BE2C (cell line): ENCODE measurements at places on chromosomes 3 and 15.

- DNase-seq: no peak
These were observed 19.4 kb downstream of the GNB5 start for GRCh38 chr15:52171807-52172206.

DNA sequence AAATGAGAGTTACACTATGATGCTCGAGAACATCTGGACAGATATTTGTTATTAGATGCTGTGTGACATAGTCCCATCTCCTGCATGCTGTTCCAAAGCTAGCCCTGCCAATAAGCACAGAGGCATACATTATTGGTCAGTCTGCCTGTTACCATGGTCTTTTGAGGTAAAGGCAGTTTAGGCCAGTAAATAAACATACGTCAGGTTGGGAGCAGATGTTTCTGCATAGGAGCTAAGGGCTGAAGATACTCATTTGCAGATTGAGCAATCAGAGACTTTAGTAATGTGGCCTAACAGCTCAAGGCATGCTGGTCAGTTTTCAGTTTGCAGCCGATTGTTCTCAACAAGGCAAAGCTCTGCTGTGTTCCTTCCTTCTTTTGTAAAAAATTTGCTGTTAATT lies 192.9 kb downstream of the ADAMTSL3 start:
- no peak for DNase-seq

GRCh38 chr3:128434524-128434923 lies 32.2 kb downstream of the DNAJB8 start:
- DNase-seq: no peak

GRCh38 chr3:119434703-119435102 lies 28.7 kb downstream of the TMEM39A start:
- DNase-seq: no peak

DNA sequence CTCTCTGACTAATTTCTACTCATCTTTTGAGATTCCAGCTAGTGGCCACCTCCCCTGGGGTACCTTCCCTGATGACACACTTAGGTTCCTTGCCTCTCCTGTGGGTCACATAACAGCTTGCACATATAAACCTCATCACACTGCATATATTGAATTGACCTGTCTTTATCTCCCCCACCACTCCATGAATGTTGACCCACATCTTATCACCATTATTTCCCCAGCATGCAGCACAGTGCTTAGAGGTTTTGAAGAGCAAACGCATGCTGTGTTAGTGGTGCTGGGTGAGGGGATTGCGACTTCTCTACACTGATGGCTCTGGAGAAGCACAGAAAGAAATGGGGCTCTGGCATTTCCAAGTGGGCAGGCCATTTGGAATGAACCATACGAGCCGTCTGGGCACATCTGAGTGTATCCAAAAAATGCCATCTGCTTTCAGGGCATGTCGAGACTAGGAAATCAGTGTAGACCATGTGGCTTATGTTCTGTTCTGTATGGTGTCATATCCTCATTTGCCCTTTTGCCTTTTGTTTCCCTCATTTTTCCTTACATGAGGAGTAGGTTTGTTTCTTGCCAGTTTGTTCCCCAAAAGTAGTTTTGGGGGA lies 333.2 kb upstream of the TRIM42 start:
- no peak for DNase-seq

GRCh38 chr3:74591342-74591741 lies 23.1 kb downstream of the CNTN3 start:
- DNase-seq: no peak

GRCh38 chr3:192801985-192802384 lies 74.6 kb upstream of the FGF12 start:
- DNase-seq: no peak

GRCh38 chr15:75808563-75808962 lies 34.7 kb upstream of the UBE2Q2 start:
- DNase-seq: no peak

DNA sequence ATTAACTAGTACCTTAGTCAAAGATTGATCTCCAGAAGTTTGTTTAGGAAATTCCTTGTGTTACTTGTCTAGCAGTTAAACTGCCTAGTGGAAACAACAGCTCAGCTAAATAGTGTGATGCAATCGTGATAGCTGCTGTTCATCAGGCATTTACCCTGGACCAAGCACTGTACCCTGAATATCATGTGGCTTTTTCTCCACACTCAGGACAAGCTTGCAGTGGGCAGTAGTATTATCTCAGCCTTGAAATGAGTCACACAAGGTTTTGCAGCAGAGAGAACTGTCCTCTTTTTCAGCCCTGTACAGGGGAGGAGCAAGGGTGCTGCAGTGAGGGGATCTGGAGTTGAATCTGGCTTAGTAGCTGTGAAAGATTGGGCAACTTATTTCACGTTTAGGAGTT lies 208.4 kb downstream of the TP63 start:
- no peak for DNase-seq

GRCh38 chr15:45799508-45799907 lies 164.7 kb downstream of the SQOR start:
- DNase-seq: no peak

GRCh38 chr3:35744419-35744818 lies 105.1 kb downstream of the ARPP21 start:
- DNase-seq: no peak

DNA sequence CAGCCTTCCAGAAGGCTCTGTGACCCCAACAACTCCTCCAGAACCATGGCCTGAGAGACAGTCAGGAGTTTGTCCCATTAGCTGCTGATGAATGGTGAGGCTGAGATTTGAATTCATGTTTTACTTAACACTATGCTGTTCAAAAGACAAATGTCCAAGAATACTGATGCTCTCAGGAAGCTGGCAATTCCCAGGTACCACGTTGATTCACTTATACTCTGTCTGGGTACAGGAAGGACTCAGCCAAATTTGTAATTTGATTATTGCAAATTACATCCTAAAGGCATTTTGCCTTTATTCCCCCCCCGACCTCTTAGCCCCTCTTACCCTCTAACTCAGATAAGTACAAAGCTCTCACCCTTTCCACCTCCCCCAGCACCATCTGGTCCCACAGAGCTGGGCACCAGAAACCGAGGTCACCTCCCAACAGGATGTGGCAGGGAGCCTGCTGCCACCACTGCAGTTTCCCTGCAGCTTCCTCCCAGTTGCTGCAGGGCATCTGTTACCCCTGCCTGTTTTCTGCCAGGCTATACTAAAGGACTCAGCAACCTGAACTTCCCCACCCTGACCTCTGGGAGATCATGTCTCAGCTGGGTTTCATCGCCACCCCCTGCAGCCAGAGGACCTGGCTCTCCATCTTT lies 33.6 kb downstream of the EAF1 start:
- peak; percentile 73 for DNase-seq

- no peak for DNase-seq
These were observed 14.8 kb upstream of the BUB1B start for GRCh38 chr15:40146037-40146436.

GRCh38 chr15:63134245-63134985 lies 12.8 kb downstream of the LACTB start:
- no peak for DNase-seq

DNA sequence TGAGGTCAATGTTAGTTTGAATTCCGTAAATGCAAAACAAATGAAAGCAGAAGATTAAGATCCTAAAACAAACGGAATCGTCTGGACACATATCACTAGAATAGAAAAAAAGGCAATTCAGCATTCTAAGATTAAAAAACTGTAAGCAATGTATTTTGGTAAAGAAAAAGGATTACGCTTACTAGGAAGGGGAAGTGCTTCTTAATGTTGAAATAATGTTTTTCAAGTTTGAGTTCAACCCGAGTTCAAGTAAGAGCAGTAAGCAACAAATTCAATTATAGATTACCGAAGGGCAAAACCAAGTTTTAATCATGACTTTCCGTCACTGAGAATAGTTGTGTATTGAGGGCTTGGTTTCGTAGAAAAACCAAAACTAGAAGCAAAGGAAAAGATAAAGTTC lies 637 bp downstream of the CIP2A start:
- DNase-seq: no peak

DNA sequence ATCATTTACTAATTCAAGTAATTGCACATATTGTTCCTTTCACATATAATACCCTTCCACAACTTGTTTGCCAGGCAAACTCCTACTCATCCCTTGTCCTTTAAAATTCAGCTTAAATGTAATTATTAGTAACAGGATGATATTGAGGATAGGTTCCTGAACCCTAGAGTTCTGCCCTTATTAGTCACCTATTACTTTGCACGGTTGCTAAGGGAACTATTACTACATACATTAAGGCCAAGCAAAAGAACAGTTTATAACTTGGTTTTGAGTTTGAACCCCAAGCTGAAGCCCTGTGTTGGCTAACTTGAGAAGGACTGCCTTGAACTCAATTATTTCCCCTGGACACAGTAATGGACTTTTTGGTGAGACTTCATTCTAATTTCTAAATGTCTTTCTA lies 529.7 kb downstream of the IGSF11 start:
- no peak for DNase-seq

DNA sequence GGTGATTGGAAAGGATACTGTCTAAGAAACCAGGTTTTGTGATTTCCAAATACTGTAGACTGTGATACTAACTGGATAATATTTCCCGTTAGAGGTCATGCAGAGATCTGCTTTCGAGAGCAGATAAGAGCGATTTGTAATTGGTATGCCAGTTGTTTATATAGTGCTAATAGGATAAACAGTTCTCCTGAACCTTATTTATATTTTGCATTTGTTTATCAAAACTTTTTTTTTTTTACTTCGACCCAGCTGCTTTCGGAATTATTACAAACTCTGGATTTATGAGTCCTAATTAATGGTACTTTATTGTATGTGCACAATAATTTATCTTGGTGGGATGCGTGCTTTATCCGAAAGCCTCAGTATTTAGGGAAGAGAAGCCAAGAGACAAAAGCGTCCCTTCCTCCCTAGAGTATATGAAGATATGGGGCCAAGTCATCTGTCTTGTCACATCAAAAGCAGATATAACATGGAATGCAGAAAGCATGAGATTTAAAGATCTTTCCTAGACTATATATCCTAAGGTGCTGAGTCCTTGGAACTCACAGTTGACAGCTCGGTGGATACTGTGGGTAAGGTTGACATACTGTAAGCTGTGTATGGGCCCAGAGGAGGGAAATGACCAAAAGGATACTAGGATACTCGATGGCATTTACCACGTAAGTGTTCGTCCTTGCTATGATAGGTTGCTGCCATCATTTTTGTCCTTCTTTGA lies 62.2 kb downstream of the SMAD6 start:
- no peak for DNase-seq

DNA sequence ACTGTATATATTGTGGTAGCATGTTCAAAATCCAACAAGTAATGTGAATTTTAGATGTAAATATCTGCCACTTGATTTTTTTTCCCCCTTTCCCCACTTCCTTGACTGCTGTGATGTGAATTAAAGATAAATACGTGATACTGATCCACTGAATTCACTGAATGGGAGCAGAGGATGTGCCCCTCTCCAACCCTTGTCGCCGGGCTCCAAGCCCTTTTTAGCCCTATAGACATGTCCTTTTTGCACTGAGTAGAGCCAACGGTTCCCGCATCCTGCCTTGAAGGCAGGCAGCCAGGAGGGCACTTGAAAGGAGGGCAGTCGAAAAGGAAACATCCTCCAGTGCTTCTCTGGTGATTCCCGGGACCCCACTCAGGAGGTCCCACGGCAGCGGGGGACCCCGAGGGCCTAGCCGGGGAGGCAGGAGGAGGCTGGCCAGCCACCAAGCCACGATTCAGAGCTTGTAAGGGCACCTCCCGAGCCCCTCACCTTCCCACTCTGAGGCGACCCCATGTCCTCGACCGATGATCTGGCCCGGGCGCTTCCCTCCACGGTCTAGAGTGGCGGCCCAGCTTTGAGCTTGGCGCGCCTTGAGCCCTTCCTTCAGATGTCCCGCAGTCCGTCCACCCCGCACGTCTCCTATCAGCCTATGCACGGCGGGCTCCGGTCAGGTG lies 901 bp upstream of the MANF start:
- no peak for DNase-seq

GRCh38 chr3:66479532-66479947 lies 21.3 kb downstream of the LRIG1 start:
- DNase-seq: no peak

- DNase-seq: no peak
These were observed 73.4 kb upstream of the HACD2 start for GRCh38 chr3:123658118-123658851.

- no peak for DNase-seq
These were observed 14.4 kb upstream of the ALDH1L1 start for GRCh38 chr3:126194713-126195305.

DNA sequence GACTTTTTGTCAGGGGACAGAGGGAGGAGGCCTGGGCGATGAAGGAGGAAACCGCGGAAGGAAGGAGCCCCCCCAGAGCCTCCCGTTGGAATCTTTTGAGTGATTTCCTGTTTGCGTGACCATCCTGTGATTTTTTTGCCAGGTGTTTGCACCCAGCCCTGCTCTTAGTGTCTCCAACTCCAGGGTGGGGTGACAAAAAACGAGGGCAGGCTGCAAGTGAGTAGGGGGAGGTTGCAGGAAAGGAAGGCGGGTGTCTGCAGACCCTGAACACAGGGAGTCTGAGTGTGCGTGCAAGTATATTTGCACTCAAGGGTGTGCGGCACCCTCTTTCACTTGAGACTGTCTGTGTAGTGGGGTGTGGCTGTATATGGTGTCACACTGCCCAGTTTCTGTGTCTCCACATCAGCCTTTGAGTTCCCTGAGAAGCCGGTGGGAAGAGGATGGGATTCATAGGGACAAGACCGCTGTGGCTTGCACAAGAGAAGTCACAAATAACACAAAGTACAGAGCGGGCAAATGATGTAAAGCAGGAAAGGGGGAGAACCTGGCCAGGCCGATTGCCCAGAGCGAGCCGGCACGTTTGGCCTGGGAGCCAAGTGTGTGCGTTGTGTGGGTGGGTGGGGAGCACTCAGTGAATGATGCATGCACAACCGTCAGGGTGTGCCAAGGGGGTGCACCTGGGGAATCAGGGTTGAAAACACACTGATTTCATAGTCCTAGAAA lies 6.6 kb downstream of the ISLR2 start:
- DNase-seq: no peak

- DNase-seq: no peak
These were observed 239.4 kb upstream of the ZPLD1 start for GRCh38 chr3:102195198-102195948.

DNA sequence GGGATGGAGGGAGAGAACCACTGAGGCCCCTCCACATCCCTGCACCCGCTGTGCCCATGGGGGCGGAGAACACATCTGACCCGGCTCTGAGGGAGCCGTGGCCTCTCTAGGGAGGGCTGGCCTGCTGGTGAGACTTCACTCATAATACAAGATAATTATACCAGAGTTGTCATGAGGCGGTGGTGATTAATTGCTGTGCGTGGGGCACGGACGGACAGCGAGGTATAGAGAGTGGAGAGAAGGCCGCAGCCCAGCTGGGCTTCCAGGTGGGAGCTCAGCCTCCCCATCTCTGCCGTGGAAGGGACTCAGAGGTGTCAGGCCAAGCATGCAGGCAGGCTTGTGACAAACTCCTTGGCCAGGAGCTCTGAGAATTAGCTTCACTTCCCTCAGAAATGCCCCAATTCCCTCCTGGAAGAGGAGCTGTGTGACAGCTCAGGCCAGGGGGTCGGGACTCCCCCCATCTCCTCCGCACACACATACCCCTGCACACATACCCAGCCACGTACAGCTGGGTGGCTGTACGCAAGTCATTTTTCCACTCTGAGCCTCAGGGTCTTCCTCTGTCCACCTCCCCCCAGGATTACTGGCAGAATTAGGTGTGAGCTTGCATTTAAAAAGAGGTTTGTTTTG lies 6.0 kb upstream of the GATA2 start:
- peak; percentile 9 for DNase-seq
